Cardiac muscle cell (in vitro differentiated cells and primary cell): ENCODE measurements at places on chromosomes 2 and 18. TPM values are rescaled to one million over a fixed set of nuclear protein-coding genes. Genes with fewer than 3 reads are reported as not detected.
A peak's percentile ranks its signal among the peaks of the same experiment; 100 is the strongest.

C1GALT1C1L gene
- 0.60 TPM in 1 of 2 replicates, not detected in the other for total RNA-seq

TSPYL6 gene
- total RNA-seq: not detected in 2 replicates

TCF4 gene
- 51.4 and 59.2 TPM in 2 replicates for total RNA-seq

PPM1G gene
- 96.2 and 101 TPM in 2 replicates for total RNA-seq

ARMC9 gene
- 18.3 and 27.4 TPM in 2 replicates for total RNA-seq

TACR1 gene
- total RNA-seq: not detected in 2 replicates

MC2R gene
- not detected in 2 replicates for total RNA-seq

- DNase-seq: no peak
Observed at GRCh38 chr2:58616961-58617360, 375.8 kb upstream of the FANCL start.

DNA sequence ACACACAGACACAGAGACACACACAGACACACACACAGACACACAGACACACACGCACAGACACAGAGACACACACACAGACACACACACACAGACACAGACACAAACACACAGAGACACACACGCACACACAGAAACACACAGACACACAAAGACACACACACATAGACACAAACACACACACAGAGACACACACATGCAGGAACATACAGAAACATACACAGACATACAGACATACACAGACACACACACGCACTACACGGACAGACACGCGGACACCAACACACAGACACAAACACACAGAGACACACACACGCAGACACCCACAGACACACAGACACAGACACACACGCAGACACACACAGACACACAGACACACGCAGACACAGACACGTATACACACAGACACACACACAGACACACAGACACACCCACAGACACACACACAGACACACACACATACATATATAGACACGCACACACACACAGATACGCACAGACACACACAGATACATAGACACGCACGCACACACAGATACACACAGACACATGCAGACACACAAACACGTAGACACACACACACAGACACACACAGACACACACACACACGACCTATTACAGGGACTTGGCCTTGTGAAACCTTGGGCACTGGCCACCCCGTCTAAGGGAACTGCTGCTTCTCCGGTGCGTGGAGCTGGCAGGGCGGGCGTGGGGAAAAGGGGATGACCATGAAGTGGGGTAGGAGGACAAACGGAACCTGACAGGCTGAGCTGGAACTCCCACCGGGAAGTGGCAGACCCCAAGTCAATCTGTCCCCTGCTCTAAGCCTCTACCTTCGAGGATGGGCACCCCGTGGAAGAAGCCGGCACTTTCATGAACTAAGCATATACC lies 211.4 kb downstream of the TFCP2L1 start:
- DNase-seq: no peak

GRCh38 chr2:26740890-26741302 lies 23.2 kb upstream of the SLC35F6 start:
- DNase-seq: peak; percentile 47

GRCh38 chr18:79339094-79339908 lies 56.4 kb upstream of the NFATC1 start:
- no peak for DNase-seq

- DNase-seq: no peak
Observed at GRCh38 chr2:193845604-193846003, 1650.9 kb upstream of the TMEFF2 start.

DNA sequence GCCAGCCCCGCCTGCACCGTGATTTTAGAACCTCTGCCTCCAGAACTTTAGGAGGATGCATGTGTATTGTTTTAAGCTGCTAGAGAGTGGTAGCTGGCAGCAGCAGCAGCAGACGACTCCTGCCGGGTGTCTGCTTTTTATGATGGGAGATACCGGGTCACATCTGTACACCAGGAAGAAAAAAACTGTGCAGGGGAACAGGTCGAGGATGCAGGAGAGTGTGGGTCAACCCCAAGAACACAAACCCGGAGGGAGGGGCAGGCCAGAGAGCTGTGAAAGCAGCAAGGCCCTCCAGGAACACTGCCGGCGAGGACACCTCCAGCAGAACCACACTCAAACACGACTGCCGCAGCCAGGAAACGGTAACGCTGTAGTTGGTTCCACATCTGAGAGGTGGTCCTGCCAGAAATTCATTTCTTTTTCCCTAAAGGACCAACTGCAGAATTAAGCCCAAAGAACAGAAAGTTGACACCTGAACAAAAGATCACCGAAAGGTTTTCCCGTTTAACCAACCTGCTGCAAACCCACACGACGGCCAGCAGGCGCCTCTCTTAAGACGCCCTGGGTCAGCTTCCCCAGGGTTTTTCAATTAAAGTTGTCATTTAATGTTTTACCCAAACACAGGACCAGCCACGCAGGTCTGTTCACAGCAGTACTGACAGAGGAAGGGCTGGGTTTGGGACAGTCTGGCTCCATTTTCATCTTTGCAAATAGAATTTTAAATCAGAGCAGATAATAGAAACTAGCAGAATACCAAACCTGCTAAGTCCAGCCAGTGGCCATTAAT lies 60.5 kb downstream of the NDUFA10 start:
- no peak for DNase-seq

DNA sequence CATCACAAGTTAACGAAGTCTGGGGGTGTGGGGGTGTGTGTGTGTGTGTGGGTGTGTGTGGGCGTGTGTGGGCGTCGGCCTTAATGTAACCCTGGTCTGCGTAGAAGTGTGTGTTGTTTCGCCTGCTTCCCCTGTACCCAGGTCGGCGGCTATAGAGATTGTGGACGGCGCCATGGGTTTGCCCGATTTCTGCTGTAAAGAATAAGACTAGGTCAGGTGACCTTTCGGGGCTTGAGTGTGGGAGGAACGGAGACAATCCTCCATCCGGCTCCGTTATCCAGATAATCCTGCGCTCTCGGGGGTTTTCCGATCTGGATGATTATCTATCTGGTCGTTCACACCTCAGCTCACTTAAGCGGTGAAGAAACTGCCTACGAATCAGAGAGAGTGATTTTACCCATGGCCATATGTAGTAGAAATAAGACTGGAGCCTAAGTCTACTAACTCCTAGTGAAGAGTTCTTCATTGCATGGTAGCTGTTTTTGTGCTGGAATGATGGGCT lies 543 bp downstream of the HADHB start:
- no peak for DNase-seq

- no peak for DNase-seq
Observed at GRCh38 chr18:37334631-37335408, 230.8 kb downstream of the CELF4 start.
